ENCODE measurements at places on chromosomes 1 and 21.

- no peak for DNase-seq
Measured at GRCh38 chr1:119806489-119806888, 4.8 kb downstream of the REG4 start.

- peak; percentile 56 for DNase-seq
Measured at GRCh38 chr21:26389971-26390641, 183.0 kb downstream of the CYYR1 start.

DNA sequence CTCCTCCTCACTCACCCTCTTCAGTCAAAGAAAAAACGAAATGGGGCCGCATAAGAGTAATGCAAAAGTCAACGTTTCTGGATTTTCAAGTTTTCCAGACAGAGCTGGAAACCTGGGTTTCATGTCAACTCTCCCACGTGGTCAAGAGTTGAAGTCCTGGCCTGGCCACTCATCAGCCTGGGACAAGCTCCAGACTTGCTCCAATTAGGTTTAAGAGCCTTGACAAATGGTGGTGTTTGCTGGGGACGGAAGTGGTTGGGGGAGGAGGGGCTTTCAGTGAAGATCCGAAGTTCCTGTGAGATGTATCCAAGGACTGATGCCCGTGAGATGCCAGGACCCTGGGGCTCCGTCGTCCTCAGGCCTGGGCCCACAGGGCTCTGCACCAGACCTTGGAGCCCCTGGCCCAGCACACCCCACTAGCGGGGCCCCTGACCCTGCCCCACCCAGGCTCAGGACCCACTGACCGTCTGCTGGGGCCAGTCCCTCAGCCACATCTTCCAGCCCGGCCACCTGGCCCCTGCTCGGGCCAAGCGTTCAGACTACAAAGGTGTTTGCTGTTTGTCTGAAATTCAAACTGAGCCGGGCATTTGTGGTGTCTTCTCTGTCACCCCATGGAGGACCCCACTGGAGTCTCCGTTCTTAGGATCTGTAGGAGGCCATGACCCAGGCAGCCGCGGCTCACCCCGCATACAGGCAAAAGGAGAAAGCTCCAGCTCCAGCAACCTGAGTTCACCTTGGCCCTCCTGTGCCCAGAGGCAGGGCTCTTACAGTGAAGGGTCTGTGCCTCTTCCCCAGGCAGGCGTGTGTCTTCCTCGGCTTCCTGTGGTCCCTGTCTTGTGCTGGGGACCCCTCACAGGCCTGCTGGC is 53.3 kb downstream of the SIK1 start:
- DNase-seq = no peak

DNA sequence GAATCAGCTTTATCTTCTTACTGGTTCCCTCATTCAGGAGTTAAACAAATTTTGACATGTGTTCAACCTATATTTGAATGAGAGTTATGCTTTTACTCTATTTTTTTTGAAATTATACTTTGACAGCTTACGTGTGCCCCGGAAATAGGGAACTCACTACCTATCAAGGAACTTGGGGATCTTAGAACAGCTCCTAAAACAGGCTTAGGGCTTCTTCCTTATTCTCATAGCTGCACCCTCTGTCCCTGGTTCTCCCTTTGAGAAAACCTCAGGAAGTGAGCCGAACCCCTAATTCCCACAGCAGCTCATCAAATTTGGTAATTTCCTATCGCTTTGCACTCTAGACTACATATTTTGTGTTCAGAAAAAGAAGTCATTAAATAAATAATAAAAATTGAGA is 81.2 kb upstream of the RUNX3 start:
- no peak for DNase-seq

DNA sequence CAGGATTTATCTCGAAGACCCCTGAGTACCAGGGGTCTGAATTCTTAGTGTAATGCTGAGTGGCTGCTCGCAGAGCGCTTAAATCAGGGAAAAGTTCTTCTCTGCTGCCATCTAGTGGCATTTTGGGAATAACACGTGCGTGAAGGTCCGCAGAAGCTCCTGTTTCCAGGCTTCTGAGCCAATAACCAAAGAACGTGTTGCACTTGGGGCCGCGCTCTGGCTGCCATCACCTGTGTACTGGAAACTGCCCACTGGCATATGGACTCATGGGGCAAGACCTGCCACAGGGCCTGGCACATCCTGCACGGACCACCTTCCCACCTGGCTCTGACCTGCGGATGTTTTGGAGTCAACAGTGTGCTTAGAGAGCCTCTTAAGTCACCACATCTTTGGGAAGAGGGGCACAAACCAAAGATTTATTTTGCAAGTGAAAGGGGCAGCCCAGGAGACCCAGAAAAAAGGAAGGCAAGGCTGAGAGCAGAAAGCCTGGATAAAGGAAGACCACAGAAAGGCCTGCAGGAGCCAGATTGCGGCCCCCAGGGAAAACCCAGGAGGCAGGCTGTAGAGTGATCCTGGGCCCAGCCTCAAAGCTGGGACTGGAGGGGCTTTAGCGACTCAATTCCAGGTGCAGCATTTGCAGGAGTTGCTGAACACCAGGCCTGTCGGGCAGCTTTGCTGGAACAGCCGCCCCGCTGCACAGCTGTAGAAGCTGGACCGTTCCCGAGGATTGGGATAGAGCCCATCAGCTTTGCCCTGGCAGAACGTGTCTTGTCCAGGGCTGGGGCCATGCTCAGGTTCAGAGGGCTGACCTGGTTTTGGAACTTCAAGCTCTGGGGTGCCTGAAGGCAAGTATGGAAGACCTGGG is 13.0 kb downstream of the CHIT1 start:
- DNase-seq = peak; percentile 68

- no peak for DNase-seq
Measured at GRCh38 chr1:22685591-22686059, 25.0 kb upstream of the EPHB2 start.

GRCh38 chr21:38257667-38258066 is 876 bp downstream of the KCNJ15 start:
- DNase-seq = no peak

- DNase-seq = peak; percentile 13
Measured at GRCh38 chr1:183226963-183227362, 40.9 kb downstream of the LAMC2 start.

DNA sequence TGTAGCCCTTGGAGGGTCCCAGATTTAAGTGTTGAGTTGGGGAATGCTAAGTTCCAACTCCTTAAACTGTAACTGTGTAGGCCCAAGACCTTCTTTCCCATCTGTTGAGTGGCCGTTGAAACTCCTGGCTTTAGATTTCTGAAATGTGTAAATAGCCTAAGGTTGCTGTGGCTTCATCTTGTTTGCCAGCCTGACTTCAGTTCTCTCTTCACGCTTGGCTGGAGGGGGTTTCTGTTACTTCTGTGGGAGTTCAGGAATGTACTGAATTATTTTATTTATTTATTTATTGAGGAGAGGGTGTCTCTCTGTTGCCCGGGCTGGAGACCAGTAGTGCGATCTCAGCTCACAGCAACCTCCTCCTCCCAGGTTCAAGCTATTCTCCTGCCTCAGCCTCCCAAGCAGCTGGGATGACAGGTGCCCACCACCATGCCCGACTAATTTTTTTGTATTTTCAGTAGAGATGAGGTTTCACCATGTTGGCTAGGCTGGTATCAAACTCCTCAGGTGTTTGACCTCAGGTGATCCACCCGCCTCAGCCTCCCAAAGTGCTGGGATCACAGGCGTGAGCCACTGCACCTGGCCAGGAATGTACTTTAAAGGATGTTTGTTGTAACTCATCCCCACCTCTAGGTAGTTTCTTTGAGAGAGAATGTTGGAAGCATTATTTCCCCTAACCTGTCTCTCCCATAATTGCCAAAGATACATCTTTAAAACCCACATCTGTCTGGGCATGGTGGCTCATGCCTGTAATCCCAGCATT is 5.9 kb downstream of the TTC39A start:
- no peak for DNase-seq

DNA sequence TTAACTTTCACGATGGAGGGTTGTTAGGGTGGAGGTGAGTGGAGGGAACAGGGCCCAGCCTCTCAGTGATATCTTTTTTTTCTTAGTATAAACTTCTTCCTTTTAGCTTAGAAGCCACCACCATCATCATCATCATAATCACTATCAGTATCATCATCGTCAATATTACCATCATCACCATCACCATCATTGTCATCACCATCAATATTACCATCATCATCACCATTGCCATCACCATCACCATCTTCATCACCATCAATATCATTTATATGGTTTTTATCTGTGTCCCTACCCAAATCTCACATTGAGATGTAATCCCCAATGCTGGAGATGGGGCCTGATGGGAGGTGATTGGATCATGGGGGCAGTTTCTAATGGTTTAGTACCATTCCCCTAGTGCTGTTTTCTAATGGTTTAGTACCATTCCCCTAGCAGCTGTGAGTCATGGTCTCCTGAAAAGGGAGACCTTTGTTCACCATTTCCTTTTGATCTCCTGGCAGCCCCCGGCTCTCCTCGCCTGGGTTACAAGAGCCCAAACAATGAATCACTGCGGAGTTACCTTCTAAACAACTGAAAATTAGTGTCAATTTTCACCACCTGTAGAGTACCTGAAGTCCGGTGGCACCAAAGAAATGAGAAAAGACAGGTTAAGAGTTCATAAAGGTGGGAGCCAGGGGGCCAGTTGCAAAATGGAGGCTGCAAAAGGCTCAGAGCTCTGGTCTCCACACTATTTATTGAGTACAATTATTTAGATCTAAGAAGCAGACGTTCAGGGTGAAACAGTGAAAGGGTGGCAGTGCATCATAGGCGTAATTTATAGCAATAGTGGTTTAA is 3.1 kb upstream of the PLA2G2E start:
- DNase-seq = no peak

DNA sequence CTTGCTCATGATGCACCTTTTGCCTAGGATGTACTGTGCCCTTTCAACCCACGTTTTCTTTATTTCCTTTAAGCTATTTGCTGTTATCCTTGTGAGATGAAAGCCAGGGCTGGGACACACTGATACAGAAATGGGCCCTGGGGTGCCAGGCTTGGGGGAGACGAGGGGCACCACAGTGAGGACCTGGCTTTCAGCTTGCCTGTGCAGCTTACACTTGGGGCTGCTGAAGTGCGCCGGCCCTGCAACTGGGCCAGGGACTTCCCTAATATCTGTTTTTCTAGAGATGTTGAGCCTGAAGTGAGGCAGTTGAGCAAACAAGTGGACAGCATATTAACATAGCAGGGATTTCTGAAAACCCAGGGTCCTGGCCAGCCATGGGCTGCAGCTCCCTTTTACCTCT is 42.5 kb upstream of the SLC19A1 start:
- DNase-seq = no peak

DNA sequence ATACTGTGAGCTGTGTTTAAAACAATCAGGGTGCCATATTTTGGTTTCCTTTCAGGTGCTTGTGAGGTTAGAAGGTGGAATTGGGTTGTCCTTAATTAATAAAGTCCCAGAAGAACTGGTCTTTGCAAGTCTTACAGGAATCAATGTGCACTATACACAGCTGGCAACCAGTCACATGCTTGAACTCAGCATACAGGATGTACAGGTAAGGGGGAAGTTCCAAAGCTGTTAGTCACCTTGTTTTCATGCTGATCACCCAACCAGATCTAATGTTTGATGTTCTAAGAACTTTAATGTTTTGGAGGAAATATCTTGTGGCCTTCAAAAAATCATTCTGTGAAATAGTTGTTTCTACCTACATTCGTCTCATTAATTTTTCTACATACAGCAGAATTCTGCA is 156.3 kb downstream of the VPS13D start:
- no peak for DNase-seq

All from astrocyte of the spinal cord (primary cell).